NCI-H748 treated with DMSO at 0.1 percent for 48 hours (cell line): ENCODE measurements at places on chromosomes 13 and 19.

DNA sequence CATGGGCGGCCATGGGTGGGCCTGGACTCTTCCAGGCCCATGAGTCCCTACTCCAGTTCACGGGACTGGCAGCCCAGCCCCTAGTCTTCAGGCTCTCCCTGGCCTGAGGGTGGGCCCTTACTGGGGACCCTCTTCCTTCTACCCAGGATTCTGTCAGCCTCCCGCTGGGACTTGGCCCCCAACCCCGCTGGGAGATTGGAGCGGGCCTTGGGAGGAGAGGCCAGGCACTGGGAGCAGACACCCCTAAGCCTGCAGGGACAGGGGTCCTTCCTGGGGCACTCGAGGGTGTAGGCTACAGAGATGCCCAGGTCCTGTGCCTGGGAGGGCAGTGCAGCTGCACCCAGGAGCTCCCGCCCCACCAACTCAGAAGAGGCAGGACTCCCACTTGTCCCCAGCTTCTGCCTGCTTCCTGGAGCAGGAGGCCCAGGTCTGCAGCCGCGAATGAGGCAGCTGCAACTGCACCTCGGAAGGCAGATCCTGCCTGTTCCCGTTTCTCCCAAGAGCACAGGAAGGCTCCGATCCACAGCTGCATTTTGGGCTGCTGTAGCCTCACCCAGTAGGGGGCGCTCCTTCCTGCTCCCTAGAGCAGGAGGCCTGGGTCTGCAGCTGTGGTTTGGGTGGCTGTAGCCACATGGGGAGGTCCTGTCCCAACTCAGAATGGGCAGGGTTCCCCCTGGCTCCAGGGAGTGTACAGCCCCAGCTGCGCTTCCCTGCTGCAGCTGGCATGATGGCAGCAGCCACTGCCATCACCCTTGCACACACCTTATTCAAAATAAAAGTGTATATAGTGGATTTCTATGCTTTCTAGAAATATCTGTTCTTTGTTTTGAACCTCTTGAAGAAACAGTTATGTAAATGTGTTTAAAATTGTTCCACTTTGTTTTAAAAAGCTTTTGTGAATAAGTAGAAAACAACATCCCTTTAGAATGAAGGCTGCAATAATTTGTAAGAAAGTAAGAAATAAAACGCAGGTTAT is 46.8 kb downstream of the TEX26 start:
- peak; percentile 33 for DNase-seq

- DNase-seq, result no peak
These were observed 52.8 kb downstream of the COL4A2 start for GRCh38 chr13:110359840-110360301.

- no peak for DNase-seq
These were observed at the start of gene SIGLEC9 for GRCh38 chr19:51124729-51125128. Gene SIGLEC9 (plus strand): TSS chr19:51124906. CDS start chr19:51124975, 69 bp downstream.

DNA sequence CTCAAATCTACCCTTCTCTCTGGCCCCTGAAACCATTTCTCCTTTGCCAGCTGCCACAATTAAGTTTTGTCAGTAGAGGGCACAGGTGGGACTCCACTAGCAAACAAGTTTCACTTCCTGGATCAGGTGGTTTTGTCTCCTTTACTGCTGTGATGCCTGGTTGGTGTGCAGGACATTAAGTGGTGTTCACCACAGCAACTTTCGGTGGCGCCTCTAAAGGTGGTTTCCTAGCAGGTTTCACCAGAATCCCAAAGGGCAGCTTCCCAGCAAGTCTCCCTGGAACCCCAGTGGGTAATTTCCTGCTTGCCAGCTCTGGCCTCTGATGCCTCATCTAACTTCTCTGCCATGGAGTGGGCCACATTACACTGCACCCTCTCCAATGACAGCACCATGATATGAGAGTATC is 16.6 kb downstream of the MED4 start:
- no peak for DNase-seq

DNA sequence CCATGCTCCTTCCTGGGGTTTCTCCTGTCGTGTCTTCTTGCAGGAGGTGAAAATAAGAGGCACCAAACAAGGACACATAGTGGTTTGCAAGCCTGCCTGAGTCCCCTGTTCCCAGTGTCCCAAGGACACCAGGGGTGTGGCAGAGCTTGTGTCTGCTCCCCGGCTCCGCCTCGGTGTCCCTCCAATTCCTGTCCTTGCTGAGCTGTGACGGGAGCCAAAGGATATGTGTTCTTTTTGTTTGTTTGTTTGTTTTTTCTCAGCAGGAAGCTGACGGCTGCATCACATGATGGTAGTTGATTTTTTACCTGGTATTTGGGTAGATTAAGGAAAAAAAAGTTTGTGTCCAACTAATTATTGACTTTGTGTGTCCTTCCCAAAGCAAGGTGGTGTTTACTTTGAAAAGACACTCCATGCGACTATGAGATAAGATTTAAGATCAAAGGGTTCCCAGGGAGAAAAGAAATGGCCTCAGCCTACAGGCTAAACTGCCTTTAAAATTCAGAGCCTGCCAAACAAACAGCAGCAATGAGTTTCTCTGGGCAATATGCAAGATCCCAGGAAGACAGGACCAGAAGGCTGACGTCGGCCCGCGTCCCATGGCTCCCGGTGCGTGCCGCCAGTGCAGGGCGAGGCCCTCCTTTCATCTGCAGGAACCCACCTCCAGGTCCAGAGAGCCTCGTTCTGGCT is 50.8 kb upstream of the XPO4 start:
- no peak for DNase-seq

- no peak for DNase-seq
These were observed 14.7 kb downstream of the ATP11A start for GRCh38 chr13:112704308-112705145.

- no peak for DNase-seq
These were observed 20.4 kb downstream of the FAM187B start for GRCh38 chr19:35208121-35208520.

GRCh38 chr19:21581646-21582240 is 76.3 kb downstream of the ZNF429 start:
- DNase-seq, result no peak

- no peak for DNase-seq
These were observed 109.8 kb upstream of the FREM2 start for GRCh38 chr13:38577048-38577447.

DNA sequence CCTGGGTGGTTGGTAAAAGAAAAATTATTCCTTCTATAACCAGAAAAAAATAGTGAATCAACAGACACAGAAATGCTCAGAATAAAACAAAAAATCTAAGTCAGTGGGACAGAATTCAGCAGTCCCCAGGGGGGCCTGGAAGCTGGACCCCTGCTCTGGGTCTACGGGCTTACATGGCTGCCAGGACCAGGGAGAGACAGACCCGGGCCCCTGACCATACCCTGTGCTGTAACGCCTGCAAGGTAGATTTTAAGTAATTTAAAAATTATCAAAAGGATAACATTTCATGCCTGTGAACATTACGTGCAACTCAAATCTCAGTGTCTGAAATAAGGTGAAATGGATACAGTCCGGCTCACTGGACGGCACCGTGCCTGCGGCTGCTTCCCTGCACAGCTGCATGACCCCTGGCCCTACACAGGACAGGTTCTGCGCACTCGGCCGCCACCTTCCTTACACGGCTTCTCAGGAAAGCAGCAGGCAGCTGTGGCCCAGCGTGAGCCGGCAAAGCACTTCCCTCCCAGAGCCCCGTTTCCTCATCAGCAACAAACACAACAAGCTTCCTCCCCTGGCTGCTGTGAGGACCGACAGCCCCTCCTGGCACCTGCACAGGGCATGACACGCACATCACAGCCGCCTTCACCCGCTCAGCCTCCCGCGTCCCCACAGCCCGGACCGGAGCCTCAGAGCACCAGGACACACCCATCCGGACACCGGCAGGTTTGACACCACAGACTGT is 22.2 kb downstream of the RASA3 start:
- DNase-seq, result no peak

DNA sequence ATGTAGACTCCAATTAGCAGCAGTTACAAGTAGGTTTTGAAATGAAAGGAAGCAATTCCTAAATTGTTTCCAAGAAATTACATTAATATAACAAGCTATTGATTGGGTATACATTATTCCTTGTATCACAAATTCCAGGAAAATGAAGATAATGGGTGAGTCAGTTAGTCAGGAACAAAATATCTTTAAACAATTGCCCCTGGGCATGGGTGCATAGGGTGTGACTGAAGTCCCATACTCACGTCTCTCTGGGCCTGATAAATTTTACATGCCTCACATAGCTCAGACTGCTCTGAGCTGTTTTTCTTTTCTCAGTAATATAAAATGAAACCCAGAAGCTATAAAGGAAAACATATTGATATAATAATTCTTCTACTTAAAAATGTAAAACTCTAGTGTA is 87.8 kb downstream of the FNDC3A start:
- no peak for DNase-seq
